ENCODE measurements at places on chromosomes 2 and 18. TPM values are rescaled to one million over a fixed set of nuclear protein-coding genes. Genes with fewer than 3 reads are reported as not detected.

The REG3A gene
- not detected for polyA plus RNA-seq

The TRABD2A gene
- polyA plus RNA-seq: 0.36 TPM

The TGFA gene
- polyA plus RNA-seq: 18.9 TPM

The SPC25 gene
- 15.5 TPM for polyA plus RNA-seq

The AMER3 gene
- not detected for polyA plus RNA-seq

The POTEE gene
- polyA plus RNA-seq: not detected

The ADGRF3 gene
- 3.7 TPM for polyA plus RNA-seq

The DIS3L2 gene
- 38.2 TPM for polyA plus RNA-seq

The SH3BP4 gene
- polyA plus RNA-seq: 37.3 TPM

The LRRTM4 gene
- 0.87 TPM for polyA plus RNA-seq

The CDH2 gene
- 79.9 TPM for polyA plus RNA-seq

The RNU2-63P gene
- polyA plus RNA-seq: not detected

The CCDC141 gene
- polyA plus RNA-seq: 0.12 TPM

The DSEL gene
- polyA plus RNA-seq: 22.5 TPM

The COLEC12 gene
- polyA plus RNA-seq: 25.4 TPM

The SGPP2 gene
- 19.3 TPM for polyA plus RNA-seq

The EPAS1 gene
- 35.5 TPM for polyA plus RNA-seq

The TNS1 gene
- polyA plus RNA-seq: 56.6 TPM

The REG1B gene
- polyA plus RNA-seq: not detected

The SLC9A2 gene
- 8.2 TPM for polyA plus RNA-seq

The ABCA12 gene
- 0.32 TPM for polyA plus RNA-seq

The CCDC68 gene
- 8.7 TPM for polyA plus RNA-seq

Measured in renal pelvis (tissue), 12 donors.